ENCODE measurements at places on chromosomes 12 and 14.
A peak's percentile ranks its signal among the peaks of the same experiment; 100 is the strongest.

DNA sequence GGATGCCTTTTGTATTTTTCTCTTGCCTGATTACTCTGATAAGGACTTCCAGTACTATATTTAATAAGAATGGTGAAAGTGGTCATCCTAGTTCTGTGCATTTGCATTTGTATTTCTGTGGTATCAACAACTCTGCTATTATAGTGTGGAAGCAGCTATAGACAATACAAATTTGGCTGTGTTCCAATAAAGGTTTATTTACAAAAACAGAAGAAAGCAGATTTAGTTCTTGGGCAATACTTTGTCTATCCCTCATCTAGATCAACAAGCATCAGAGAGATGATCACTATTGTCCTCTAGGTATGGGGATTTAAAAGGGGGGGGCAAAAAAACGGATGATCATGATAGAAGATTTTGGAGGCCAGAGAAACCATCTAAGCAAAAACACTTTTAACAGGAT lies 19.1 kb upstream of the BTG1 start:
- no peak for DNase-seq

DNA sequence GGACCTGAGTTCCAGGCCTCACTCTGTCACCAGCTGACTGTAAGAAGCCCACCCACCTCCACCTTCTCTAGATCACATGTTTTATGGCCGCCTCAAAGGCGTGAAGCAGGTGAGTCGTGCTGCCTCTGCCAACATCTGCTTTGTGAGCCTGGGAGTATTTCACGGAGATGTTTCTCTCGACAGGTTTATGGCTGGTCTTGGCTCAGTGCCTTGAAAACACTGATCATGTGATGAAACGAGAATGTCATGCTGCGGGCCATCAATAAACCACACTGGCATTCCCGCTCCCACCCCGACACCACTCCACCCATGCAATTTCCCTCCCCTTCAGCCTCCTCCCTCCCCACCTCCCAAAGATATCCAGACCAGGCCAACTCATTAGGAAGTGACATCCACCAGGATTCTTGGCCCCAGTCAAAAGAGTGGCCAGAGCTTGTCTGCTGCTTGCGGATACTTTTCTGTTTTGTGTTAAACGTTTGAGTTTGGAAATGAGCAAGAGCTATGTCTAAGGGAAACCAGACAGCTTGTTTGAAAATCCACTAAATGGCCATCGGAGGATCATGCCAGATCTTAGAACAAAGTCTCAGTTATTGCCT lies 53.8 kb upstream of the NTF3 start:
- DNase-seq: no peak

DNA sequence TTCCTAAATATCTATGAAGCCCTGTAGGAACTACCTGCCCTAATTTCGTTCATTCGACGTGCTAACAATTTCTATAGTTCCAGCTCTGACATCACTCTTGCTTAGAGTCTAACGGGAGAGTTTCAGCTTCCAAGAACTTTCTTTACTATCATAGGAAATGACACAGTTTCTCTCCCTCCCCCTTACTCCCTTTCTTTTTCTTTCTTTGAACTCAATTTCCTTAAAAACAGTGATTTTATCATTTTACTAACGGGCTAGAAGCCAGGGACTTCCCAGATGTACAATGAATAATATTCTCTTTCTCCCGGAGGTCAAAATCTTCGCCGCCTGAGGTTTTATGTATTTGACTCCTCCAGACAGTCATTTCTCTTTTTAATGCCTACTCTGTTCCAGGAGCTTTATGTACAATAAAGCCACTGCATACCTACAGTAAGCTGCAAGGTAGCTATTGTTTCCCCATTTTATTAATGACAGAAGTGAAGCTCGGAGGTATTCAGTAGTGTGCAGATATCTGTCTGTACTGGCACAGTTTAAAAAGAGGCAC lies 15.7 kb downstream of the SMCO2 start:
- DNase-seq: no peak

DNA sequence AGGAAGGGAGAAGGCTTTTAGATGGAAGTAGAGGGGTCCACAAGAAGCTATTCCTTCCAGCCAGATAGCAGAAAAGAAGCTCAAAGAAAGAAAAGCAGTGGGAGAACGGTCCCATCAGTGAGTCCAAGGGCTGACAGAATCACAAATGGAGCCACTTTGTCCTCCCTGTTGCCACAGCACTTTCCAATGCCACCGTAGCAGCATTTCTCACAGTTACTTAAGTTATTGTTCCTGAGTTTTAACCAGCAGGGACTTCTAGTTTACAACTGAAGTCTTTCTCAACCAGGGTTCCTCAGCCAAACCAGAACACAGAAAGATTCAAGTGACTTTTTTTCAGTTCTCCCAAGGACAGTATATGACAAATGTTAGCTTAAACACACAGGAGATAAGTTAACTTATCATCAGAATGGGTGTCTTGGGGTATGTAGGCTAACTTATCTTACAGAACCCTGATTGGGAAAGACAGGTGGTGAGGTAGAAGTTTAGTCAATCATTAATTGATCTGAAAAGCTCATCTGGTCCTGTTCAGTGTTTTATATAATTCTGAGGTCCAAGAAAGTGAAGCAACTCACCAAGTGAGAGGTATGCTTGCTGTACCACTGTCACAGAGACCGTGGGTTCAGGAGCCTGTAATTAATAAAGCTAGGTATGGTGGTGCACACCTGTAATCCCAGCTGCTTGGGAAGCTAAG lies 7.0 kb downstream of the GATC start:
- DNase-seq: no peak

DNA sequence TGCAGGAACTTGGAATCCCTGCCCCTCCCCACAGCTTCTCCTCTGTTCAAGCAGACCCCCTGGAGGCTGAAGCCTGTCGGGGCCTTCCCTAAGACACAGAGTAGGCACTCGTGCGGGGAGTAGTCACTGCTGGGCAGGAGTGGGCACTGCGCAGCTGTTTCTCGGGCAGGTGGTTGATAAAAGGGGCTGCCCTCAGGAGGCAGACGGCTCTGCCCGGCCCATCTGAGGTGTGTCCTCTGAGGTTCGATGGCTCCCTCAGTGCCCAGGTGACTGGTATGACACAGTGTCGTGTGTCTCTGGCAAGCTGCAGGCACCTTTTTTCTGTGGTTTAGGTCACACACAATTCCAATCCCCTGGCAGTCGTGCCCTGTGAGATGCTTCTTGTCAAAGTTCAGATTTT lies 10.1 kb downstream of the GALNT16 start:
- no peak for DNase-seq

GRCh38 chr14:70576891-70577290 lies 23.6 kb downstream of the MED6 start:
- DNase-seq: no peak

DNA sequence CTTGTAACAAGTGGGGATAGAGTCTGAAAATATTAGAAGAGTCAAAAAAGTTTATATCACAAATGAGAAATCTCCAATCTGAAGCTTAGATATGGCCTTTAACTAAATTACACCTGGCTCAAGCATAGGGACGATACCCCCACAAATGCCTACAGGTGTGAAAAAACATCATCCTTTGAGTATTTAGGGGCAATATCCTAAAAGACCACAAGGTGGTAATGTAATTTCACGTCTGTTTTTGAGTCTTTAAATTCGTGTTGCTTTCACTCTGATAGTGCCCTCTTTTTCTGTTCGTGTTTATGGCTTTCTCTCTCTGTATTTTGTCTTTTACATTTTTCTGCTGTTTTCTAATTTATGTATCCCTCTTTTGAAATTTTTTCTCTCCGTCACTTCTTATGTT lies 84.3 kb downstream of the ETNK1 start:
- DNase-seq: peak; percentile 15

DNA sequence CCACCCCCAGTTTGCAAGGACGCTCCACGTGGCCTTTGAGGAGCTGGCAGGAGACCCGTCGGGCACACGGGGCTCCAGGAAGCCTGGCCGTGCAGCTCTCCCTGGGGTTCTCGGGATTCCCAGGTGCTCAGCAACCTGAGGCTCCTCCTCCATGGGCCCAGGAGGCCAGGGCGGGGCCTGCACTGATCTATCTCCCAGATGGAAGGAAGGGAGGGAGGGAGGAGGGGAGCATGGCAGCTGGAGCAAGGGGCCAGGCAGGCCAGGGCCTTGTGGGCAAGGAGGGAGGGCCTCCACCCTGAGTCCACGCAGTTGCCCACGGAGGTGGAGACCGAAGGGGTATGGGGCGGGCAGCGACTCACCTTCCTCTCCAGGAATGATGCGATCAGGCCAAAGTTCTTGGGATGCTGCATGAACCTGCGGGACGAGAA lies 127.3 kb downstream of the RFLNA start:
- DNase-seq: no peak

DNA sequence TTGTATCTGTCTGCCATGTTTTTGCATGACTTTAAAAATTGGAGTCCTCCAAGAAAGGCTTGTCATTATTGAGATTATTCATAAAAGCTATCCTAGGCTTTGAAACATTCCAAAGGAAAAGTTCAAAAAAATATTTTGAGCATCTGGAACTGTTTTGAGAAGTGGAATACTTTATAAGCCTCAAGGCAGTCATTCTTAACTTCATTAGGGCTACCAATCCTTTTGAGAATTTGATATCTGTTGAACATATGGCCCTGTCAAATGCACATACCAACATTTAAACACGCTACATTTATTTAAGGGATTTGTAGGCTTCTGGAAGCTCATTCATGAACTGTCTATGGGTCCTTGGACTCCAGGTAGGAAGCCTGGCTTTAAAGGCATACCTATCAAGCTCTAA lies 77.0 kb downstream of the TMEM117 start:
- no peak for DNase-seq

DNA sequence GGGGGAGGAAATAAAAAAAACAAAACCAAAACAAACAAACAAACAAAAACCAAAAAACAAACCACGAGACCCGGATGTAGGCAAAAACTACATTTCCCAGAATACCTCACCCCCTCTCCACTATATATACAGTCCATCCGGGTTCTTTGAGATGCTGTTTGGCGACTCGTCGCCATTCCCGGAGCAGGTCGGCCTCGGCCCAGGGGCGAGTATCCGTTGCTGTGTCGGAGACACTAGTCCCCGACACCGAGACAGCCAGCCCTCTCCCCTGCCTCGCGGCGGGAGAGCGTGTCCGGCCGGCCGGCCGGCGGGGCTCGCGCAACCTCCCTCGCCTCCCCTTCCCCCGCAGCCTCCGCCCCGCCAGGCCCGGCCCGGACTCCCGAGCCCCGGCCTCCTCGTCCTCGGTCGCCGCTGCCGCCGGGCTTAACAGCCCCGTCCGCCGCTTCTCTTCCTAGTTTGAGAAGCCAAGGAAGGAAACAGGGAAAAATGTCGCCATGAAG lies at the start of gene RNF10:
RNF10 (plus strand) TSS at position 154 of the 500 bp plus-strand sequence. CDS start 456 bp downstream, outside the sequence.
- DNase-seq: peak; percentile 90
